Activated T-helper 2 cell treated with anti-CD3 and anti-CD28 coated beads, Interferon-gamma antibody, Interleukin-2, Interleukin-4, amounts not matched to agents 10 μg/mL and 5 μg/mL and 100 μg/mL, durations not matched to agents 14 hours and 24 hours and 36 hours (primary cell): ENCODE measurements at places on chromosomes 13 and 19. TPM values are rescaled to one million over a fixed set of nuclear protein-coding genes. Genes with fewer than 3 reads are reported as not detected.
A peak's percentile ranks its signal among the peaks of the same experiment; 100 is the strongest.

DNA sequence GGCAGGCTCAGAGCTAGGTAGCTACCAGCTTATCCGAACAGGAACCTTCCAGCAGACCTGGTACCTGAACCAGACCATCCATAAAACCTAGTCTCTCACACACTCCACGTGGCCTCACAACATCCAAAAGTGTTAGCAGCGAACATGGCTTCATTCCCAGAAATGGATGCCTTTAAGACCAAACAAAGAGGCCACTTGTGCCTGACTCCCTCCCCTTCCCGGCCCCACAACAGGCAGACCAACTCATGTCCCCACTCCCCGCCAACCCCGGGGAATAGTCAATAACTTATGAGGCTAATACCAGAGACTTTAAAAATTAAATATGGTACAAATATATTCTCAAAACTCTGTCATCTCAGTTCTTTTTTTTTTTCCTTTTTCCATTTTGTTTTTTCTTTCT is 46.2 kb downstream of the ZNF557 start:
- no peak for DNase-seq

GRCh38 chr19:38287604-38288003 is 16.4 kb upstream of the C19orf33 start:
- DNase-seq: no peak

DNA sequence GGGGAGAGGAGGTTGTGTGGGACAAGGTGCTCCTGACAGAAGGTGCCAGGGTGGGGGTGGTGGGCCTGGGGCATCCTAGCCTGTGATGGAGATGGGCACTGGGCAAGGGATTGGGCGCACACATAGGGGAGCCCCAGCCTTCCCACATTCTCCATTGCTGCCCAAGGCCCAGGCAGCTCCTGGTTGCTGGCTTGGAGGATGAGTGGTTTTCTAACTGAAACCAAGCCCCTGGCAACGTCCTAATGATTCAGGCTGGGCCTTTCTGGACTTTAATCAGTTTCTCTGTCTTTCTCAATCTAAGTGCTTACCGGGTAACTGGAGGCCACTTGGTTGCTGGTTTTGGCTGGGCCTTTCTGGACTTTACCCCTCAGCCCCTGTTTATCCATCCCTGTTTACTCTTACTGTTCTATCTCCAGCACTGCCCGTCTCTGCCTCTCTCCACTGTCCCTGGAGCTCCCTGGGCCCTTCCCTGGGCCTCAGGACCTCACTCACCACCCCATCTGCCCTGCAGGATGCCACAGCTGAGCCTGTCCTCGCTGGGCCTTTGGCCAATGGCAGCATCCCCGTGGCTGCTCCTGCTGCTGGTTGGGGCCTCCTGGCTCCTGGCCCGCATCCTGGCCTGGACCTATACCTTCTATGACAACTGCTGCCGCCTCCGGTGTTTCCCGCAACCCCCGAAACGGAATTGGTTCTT is 354 bp downstream of the CYP4F3 start:
- DNase-seq: no peak

- no peak for DNase-seq
Measured at GRCh38 chr19:38290631-38291147, 13.4 kb upstream of the C19orf33 start.

GRCh38 chr13:48775804-48776203 is 122.1 kb downstream of the CYSLTR2 start:
- no peak for DNase-seq

GRCh38 chr13:42355491-42356183 is 83.7 kb downstream of the AKAP11 start:
- no peak for DNase-seq

DNA sequence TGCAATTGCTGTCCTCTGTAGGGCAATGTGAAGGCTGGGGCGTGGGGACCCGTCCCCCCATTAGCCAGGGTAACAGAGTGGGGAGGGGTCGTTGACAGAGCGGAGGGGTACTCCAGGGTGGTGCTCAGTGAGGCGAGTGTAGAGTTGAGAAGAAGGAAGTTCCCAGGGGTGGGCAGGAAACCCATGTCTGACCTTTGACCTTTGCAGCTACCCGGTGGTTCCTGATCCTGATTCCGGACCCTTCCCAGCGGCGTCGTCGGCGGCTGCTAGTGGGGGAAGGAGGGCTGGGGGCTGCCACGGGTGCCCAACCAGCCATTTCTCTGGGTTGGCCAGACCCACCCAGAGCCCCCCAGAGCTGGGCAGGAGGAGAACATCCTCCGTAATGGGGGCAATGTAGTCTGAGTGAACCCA is 2.1 kb upstream of the PLVAP start:
- DNase-seq: no peak

DNA sequence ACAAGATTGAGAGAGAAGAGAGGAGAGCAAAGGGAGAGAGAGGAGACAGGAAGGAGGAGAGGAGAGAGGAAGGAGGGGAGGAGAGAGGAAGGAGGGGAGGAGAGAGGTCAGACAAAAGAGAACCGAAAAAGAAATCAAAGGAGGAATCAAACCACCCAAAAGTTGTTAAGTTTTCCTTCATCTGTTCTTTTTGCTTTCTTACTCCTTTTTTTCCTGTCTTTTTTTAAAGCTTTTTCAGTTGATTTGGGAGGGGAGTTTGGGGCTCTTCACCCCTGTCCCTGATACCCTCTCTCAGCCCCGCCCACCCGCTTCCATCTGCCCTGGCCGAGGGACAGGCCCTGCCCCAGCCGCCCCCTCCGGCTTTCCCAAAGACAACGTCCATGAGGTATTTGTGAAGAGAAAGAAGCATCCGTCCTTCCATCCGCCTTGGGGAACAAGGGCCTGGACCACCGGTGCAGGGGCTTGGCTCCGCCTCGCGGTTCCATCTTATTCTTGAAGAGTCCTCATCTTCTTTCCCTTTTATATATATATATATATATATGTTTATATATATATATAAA is 13.3 kb downstream of the ZNF574 start:
- DNase-seq: no peak

DNA sequence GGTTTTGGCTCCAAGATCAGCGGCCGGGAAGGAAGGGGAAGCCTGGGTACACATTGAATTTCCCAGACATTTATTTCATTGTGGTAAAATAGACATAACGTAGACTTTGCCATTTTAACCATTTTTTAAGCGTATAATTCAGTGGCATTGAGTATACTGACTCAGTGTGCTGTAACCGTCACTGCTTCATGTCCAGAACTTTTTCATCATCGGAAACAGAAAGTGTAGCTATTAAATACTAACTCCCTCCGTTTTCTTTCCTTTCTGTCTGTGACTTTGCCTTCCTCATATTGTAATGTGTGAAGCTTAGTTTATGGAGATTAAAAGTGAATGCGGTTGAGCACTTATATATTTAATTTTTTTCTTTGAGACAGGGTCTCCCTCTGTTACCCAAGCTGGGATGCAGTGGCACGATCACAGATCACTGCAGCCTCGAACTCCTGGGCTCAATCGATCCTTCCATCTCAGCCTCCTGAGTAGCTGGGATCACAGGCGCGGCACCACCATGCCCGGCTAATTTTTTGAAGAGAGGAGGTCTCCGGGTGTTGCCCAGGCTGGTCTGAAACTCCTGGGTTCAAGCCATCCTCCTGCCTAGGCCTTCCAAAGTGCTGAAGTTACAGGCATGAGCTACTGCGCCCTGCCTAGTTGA is 1.4 kb downstream of the HNRNPM start:
- no peak for DNase-seq

DNA sequence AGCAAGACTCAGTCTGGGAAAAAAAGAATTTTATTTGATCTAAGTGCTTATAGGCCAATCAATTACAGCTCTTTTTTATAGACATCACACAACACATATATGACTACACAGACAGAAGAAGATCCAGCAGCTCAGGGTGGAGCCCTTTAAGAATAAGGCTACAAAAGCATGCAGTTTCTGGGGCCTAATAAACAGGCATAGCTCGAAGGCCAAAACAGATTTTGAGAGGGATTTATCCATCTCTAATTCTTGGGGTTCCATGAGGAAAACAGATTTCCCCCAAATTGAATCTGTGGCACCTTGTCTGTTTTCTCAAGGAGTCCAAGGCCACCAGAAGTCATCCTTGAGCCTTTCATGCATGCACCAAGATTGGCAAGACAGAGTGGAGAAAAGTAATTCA is 3.9 kb upstream of the ZNF550 start:
- no peak for DNase-seq

DNA sequence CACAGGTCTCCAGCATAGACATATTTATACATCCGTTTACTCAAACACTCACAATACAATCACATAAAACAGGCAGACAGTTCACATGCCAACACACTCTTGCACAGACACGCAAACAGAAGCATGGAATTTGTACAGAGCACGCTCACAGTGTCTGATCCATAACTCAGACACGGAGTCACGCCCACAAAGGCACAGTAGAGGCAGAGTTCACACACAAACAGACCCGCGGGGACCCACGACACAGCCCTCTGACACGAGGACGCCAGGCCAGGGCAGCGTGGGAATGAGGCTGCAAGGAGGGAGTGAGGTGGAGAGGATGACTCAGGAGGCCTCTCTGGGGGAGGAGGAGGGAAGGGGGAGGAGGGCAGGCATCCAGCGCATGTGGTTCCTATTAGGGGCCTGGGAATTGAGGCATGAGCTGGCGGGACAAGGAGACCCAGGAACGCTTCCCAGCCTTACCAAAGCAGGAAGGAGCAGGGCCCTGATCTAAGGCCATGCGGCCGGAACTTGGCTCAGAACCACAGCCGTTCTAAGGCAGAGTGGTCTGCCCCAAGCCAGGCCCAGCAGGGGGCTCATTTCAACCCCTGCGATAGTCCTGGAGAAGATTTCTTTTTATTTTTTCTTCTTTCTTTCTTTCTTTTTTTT is 9.1 kb upstream of the OLFM2 start:
- no peak for DNase-seq

- DNase-seq: no peak
Measured at GRCh38 chr13:106499896-106500295, 35.6 kb downstream of the EFNB2 start.

- peak; percentile 42 for DNase-seq
Measured at GRCh38 chr19:38977445-38978325, 2.1 kb upstream of the FBXO17 start.

- peak; percentile 12 for DNase-seq
Measured at GRCh38 chr13:32019612-32020233, 11.9 kb upstream of the FRY start.

- no peak for DNase-seq
Measured at GRCh38 chr13:32028711-32029110, 2.9 kb upstream of the FRY start.

GRCh38 chr19:35048911-35049411 is 7.4 kb downstream of the HPN start:
- DNase-seq: no peak

DNA sequence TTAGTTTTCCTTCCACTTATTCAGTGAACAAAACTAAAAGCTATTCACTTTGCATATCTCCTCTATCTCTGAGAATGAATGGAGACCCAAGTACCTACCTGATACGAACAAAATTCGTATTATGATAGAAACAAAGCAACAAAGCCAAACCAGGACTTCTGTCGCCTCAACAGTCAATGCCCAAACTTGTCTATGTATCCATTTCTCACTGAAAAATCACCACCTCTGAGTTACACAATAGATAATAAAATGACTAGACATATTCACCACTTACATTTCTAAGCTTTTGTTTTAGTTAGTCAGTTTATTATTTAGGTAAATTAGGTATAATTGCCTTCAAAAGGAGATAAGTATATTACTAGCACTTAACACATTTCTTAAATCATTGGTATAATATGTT is 67.7 kb downstream of the CAB39L start:
- DNase-seq: no peak

DNA sequence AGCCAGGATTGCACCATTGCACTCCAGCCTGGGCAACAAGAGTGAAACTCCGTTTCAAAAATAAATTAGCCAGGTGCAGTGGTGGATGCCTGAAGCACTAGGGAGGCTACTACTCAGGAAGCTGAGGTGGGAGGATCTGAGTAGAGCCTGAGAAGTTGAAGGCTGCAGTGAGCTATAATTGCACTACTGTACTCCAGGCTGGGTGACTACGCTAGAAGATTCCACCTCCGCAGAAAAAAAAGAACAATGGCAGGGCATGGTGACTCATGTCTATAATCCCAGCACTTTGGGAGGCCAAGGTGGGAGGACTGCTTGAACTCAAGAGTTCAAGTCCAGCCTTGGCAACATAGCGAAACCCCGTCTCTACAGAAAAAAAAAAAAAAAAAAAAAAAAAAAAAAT is 20.5 kb downstream of the HAUS8 start:
- DNase-seq: no peak

- DNase-seq: no peak
Measured at GRCh38 chr19:55592391-55593090, 6.8 kb downstream of the FIZ1 start.

DNA sequence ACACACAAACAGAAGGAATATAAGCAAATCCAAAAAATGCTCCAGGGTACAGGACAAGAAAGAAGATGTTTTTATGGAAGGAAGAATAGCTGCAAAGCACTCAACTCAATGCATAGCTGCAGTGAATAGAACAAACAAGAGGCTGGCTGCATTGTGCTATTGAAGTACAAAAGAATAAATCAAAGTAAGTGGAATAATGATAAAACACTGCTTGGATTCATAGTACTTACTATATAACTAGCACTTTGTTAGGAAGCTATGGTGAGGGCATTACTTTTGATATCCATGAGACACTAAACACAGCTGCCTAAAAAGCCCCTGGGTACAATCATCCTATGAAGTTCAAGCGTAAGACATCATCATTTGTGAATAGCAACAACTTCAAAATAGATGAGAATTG is 350.1 kb downstream of the PCDH9 start:
- DNase-seq: no peak

DNA sequence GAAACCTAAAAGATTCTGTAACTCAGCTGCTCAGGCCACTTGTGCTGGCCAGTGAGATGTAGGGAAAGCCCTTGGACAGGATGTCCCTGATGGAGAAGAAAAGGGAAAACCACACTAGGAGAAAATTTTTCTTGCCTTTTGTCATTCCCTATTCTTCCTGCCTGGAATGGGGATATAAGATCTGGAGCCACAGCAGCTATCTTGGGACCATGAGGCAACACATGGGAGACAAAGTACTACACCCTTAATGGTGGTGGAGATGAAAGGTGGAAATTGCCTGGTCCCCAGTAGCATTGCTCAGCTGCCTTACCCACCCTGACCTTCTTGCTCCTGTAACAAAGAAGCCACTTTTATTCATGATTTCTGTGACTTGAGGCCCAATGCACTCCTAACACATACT is 9.4 kb downstream of the RSPH6A start:
- DNase-seq: no peak

- DNase-seq: no peak
Measured at GRCh38 chr19:48985711-48986110, 7.4 kb downstream of the GYS1 start.

- DNase-seq: no peak
Measured at GRCh38 chr13:25930653-25931052, 121.2 kb downstream of the SHISA2 start.

The C19orf67 gene
- total RNA-seq: 0.46 and 0.75 TPM in 2 replicates

The ELSPBP1 gene
- total RNA-seq: not detected in 2 replicates

The SYCN gene
- not detected in 2 replicates for total RNA-seq

The ZNF415 gene
- total RNA-seq: 0.39 and 0.41 TPM in 2 replicates

The SIGLEC11 gene
- not detected in 2 replicates for total RNA-seq

The SLC6A16 gene
- 1.3 and 2.2 TPM in 2 replicates for total RNA-seq

The CD33 gene
- total RNA-seq: 14.3 and 17.0 TPM in 2 replicates

The STARD13 gene
- total RNA-seq: 1.5 and 2.0 TPM in 2 replicates

The FXYD1 gene
- total RNA-seq: 0.71 TPM in 1 of 2 replicates, not detected in the other

The ZNF730 gene
- 0.37 and 0.67 TPM in 2 replicates for total RNA-seq

The CGB7 gene
- not detected in 2 replicates for total RNA-seq

The TRAPPC6A gene
- 27.4 and 31.4 TPM in 2 replicates for total RNA-seq
